Renal cortical epithelial cell (primary cell): ENCODE measurements at places on chromosomes 16 and 17. TPM values are rescaled to one million over a fixed set of nuclear protein-coding genes. Genes with fewer than 3 reads are reported as not detected.

DNA sequence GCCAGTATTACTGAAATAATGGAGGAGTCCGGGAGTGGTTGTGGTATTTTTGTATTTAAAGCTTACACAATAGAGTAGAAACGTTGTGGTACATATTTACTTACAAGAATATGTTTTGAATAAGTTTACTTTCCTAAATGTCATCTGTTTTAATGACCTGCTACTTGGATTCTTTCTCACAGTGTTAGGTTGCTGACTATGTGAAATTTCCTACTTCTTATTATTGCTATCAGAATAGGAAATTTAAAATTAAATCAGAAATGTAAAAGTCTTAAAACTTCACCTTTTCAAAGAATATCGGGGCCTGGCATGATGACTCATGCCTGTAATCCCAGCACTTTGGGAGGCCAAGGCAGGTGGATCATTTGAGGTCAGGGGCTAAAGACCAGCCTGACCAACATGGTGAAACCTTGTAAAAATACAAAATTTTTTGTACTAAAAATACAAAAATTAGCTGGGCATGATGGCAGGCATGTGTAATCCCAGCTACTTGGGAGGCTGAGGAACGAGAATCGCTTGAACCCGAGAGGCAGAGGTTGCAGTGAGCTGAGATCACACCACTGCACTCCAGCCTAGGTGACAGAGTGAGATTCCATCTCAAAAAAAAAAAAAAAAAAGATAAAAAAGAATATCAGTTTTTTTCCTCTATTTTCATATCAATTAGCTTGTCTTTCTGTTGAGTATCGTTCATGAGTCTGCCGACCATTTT lies 77.8 kb downstream of the VMP1 start:
- peak; percentile 60 for DNase-seq

The ZP2 gene
- total RNA-seq: not detected in 2 replicates

- DNase-seq: peak; percentile 90
These were observed 10.7 kb downstream of the SGSM2 start for GRCh38 chr17:2347805-2348685.

DNA sequence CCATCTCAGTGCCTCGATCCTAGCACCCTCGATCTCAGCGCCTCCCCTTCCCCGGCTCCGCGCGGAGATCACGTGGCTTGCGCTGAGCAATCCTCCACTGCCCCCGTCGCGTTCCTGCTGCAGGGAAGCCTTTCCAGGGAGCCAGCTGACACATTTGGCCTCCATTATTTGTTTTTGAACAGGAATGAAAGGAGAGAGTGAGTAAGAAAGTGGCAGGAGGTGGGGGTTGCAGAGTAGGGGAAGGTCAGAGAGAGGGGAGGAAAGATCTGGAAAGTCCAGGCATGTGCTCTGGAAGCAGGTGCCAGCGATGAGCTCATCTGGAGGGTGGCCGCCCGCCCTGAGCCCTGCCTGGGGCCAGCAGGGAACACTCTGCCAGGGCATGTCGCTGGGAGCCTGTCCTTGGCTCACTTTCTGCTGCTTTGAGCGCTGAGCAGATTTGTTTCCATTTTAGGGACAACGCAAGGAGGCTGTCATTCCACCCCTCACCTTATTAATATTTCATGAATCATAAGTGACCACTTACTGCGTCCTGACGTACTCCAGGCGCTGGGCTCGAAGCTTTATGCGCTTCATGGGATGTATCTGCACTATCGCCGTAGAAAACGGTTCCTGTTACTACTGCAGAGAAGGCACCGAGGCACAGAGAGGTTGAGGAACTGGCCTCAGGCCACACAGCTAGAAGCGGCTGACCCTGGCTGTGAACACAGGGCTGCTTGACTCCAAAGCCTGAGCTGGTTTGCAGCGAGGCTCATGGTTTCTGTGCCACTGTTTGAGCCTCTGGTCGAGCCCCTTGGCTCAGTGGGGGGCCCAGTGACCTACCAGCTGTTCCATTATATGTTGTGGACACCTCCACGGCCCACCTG lies 283.1 kb downstream of the SEC14L1 start:
- peak; percentile 86 for DNase-seq

DNA sequence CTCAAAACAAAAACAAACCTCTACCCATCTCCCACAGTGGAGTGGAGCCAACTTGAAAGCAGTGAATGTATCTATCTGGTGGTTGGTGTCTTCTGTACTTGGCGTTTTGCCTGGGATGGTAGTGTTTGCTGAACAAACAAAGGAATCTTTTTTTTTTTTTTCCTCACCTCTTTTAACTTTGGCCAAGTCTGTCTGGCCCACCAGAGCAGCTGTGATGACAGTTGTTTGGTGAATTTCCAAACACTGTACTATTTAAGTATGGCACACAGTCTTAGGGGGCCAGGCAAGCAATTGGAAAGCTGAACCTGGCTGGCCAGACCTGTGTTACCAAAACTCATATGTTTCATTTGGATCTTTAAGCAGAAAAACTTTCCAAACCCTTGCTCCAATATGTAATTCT lies 101.8 kb upstream of the CDH13 start:
- DNase-seq: no peak

DNA sequence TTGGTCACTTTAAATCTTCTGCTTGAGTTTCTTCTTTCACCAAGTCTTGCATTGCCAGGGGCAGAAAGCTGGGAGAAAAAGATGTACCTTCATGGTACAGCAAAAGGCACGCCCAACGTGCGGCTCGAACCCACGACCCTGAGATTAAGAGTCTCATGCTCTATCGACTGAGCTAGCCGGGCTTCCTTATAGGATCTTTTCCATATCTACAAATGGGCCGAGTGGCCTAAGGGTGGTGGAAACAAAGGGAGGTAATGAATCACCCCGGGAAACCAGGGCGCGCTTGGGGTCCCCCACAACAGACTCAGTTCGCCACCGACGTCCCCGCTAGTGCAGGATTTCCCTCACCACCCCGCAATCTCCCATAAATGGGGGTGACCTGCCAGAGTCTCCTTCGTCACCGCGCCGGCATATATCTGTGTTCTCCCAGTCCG lies 7.5 kb upstream of the OR1F1 start:
- DNase-seq: no peak

The KCTD19 gene
- 0.25 TPM in 1 of 2 replicates, not detected in the other for total RNA-seq
